CD4-positive, alpha-beta T cell (primary cell): ENCODE measurements at places on chromosomes 7 and 10.

GRCh38 chr7:84536271-84536870 is 341.8 kb upstream of the SEMA3A start:
- no peak for DNase-seq
- no peaks in the 10 kb centered on the region for H3K27me3 ChIP-seq
- no peaks in the 10 kb centered on the region for H3K4me1 ChIP-seq
- no peak overlapping the region for H3K27ac ChIP-seq
- H3K36me3 ChIP-seq, result no peaks in the 10 kb centered on the region

DNA sequence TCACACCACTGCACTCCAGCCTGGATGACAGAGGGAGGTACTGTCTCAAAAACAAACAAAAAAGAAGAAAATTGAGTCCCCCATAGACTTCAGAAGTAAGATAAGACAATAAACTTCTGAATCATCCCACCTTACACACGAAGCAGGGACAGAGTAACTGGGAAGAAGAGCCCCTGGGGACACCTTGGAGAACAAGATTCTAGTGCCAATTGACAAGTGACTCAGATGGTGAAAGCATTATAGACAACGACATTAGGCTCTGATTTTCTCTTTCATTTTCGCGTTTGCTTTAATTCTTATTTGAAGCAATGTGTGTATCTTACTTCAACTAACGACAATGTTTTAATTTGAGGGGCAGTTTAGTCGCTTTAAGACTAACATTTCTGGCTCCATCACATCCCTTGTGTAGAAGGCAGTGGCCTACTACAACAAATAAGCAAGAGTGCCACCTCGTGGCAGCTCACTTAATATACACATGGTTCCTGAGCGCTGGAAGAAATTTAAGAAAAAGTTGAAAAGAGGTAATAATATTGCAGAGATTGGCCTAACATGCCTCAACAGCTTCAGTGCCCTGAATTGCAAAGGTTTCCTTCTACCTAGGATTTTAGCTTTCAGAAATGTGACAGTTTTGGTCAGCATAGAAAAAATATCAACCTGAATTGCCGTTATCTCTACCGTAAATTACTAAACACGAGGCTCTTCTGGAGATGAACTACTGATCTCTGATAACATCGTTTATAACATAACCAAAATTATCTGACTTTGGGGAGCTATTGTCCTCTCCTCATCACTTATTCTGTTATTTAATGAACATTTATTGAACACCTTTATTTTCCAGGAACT is 36.7 kb downstream of the ASNS start:
- no peak overlapping the region for H3K27ac ChIP-seq
- no peaks in the 10 kb centered on the region for H3K27me3 ChIP-seq
- H3K4me1 ChIP-seq, result no peaks in the 10 kb centered on the region
- H3K4me3 ChIP-seq, result no peak overlapping the region
- peak; percentile 51 for DNase-seq
- no peaks in the 10 kb centered on the region for H3K36me3 ChIP-seq

DNA sequence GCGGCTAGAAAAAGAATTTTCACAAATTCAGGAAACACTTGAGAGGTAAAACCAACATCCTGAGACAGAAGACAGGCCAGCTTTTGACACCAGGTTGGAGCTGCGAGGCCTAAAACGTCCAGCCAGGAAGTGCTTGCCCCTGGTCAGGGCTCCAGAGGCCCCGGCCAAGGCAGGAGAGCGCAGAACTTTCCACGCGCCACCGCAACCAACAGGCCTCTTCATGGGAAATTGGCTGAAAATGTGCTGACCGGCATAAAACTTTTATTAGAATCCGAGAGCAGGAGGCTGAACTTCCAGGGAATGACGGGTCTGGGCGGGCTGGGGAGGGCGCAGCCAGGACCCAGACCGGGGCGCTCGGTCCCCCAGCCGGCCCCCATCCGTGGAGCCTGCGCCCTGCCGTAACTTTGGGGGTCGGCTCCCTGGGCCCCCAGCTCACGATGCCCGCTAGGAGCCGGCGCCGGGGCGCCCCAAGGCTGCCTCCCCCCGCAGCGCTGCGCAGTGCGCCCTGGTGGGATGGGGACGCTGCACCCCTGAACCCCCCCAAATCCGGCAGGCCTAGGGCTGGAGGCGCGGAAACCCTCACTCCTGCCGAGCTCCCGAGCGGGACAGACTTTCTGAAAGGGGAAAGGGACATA is 414.0 kb upstream of the MKI67 start:
- H3K27me3 ChIP-seq, result peaks cover 27% of the 10 kb centered on the region
- no peak overlapping the region for H3K27ac ChIP-seq
- H3K36me3 ChIP-seq, result no peaks in the 10 kb centered on the region
- no peak overlapping the region for H3K4me3 ChIP-seq
- no peak for DNase-seq

- no peaks in the 10 kb centered on the region for H3K27me3 ChIP-seq
- H3K4me3 ChIP-seq, result no peak overlapping the region
- no peaks in the 10 kb centered on the region for H3K36me3 ChIP-seq
- H3K4me1 ChIP-seq, result no peaks in the 10 kb centered on the region
- no peak for DNase-seq
These were observed 51.6 kb upstream of the AQP1 start for GRCh38 chr7:30859940-30860496.
